ENCODE measurements at places on chromosomes 1 and 21.

DNA sequence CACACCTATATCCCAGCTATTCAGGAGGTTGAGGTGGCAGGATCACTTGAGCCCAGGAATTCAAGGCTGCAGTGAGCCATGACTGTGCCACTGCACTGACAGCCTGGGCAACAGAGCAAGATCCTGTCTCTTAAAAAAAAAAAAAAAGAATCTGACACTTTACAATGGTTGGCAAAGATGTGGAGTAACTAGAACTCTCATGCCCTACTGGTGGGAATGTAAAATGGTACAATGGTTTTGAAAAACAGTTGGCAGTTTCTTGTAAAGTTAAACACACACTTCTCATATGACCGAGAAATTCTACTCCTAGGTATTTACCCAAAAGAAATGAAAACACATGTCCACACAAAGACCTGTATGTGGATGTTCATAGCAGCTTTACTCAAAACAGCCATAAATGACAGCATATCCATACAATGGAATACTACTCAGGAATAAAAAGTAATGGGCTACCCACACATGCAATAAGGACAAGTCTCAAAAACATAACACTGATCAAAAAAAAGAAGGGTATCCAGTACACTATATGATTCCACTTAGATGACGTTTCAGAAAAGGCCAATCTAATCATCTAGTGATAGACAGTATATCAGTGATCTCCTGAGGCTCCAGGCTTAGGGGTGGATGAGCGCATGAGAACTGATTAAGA lies 58.1 kb downstream of the HLCS start:
- H3K4me3 ChIP-seq, result no peak overlapping the region
- H3K27ac ChIP-seq, result no peak overlapping the region
- no peaks in the 10 kb centered on the region for H3K4me1 ChIP-seq
- no peak for DNase-seq
- no peaks in the 10 kb centered on the region for H3K36me3 ChIP-seq
- no peaks in the 10 kb centered on the region for H3K27me3 ChIP-seq

- H3K4me1 ChIP-seq, result no peaks in the 10 kb centered on the region
- H3K27ac ChIP-seq, result no peak overlapping the region
- no peak for DNase-seq
- H3K36me3 ChIP-seq, result no peaks in the 10 kb centered on the region
Measured at GRCh38 chr1:30870035-30870434, 38.5 kb downstream of the SDC3 start.

- H3K4me1 ChIP-seq, result peaks cover 39% of the 10 kb centered on the region
- H3K36me3 ChIP-seq, result no peaks in the 10 kb centered on the region
- H3K27me3 ChIP-seq, result peaks cover 12% of the 10 kb centered on the region
- no peak for DNase-seq
- peak within 1 kb of the TSS; percentile 94 for H3K4me3 ChIP-seq
Measured at GRCh38 chr1:220527908-220528678, at the start of gene MARK1. MARK1 (plus strand) TSS chr1:220528136; CDS start chr1:220528823, 687 bp downstream.

DNA sequence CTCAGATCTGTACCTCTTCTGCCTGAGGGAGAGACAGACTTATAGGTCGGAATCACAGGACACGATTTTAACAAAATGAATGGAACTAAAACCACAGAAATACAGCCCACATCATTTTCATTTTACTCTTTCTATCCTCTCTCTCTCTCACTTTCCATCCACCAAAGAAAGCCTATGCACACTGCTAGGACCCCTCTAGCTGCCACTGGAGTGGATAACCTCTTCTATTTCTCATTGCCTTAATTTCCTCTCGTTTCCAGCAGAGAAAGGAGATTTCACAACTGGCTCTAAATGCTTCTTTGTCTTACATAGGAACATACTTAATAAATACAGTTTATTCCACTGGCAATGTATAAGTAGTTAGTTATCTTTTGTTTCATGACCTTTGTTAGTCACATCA lies 867.8 kb upstream of the ADGRL4 start:
- H3K4me3 ChIP-seq, result no peak overlapping the region
- no peaks in the 10 kb centered on the region for H3K4me1 ChIP-seq
- no peaks in the 10 kb centered on the region for H3K36me3 ChIP-seq
- H3K27me3 ChIP-seq, result no peaks in the 10 kb centered on the region
- no peak for DNase-seq

GRCh38 chr1:34052565-34052964 lies 112.5 kb downstream of the CSMD2 start:
- H3K4me3 ChIP-seq, result no peak overlapping the region
- H3K27ac ChIP-seq, result no peak overlapping the region
- DNase-seq, result no peak
- H3K27me3 ChIP-seq, result peaks cover 46% of the 10 kb centered on the region

- H3K36me3 ChIP-seq, result no peaks in the 10 kb centered on the region
- no peaks in the 10 kb centered on the region for H3K4me1 ChIP-seq
- no peak overlapping the region for H3K27ac ChIP-seq
- no peak overlapping the region for H3K4me3 ChIP-seq
Measured at GRCh38 chr1:172041742-172042141, 200.4 kb downstream of the DNM3 start.
